Stimulated activated naive CD8-positive, alpha-beta T cell treated with anti-CD3 and anti-CD28 coated beads, Interleukin-15, amount 100 ng/mL, for 72 hours (primary cell): ENCODE measurements at places on chromosomes 13 and 19.

GRCh38 chr13:99312493-99312883, 5.3 kb upstream of the GPR183 start:
- DNase-seq = no peak

GRCh38 chr13:70430256-70430655, 322.0 kb upstream of the KLHL1 start:
- no peak for DNase-seq

- DNase-seq = peak; percentile 61
These were observed 12.7 kb downstream of the NPAS1 start for GRCh38 chr19:47032171-47032811.

- DNase-seq = no peak
These were observed 131.6 kb downstream of the SOX1 start for GRCh38 chr13:112198396-112199010.

DNA sequence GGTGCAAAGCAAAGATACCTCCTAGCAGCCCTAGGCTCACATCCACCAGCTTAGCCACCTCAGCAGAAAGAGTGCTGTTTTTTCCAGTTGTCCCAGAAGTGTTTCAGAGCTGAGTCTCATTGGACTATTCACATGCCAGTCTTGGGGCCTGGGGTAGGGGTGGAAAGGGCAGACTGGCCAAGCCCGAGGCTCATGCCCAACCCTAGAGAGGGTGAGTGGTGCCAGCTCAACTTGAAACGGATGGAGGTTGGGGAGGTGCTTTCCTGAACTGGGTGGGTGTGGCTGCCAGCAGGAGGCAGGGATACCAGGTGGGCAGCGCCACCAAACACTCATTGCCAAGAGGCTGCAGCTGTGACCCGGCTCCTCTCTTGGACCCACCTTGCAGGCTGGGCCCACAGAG, 116.9 kb downstream of the DPF1 start:
- DNase-seq = no peak

DNA sequence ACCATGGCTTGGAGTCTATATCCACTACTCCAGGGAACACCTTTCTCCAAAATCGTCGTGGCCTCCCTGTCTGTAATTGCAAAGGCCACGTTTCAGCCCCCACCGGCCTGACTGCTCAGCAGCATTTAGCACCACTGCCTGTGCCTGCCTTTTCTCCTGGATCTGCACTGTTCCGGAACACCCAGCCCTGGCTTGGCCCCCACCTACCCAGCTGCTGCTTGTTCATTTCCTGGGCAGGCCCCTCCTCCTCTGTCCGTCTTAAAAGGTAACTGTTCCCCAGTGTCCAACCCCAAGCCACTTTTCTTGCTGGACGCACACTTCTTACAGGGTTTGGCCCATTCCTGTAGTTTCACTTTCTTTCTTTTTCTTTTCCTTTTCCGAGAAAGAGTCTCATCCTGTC, 8.5 kb upstream of the SYT5 start:
- no peak for DNase-seq

GRCh38 chr13:98454389-98454881, 122.5 kb downstream of the STK24 start:
- no peak for DNase-seq

- no peak for DNase-seq
These were observed 6.8 kb downstream of the KATNAL1 start for GRCh38 chr13:30300596-30300995.

GRCh38 chr13:114115796-114116195, 16.6 kb downstream of the RASA3 start:
- DNase-seq = no peak

DNA sequence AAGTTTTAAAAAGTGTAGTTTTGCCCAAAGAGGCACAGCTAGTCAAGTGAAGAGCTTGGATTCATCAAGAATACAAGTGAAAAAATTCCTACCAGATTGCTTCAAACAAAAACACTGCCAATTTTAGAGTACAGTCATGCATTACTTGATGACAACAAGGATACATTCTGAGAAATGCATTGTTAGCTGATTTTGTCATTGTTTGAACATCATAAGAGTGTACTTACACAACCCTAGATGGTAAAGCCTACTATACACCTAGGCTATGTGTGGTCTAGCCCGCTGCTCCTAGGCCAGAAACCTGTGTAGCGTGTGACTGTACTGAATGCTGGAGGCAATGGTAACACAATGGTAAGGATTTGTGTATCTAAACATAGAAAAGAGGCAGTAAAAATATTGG, 41.1 kb downstream of the TMTC4 start:
- no peak for DNase-seq

GRCh38 chr13:53848366-53848961, 819.9 kb downstream of the OLFM4 start:
- DNase-seq = no peak

DNA sequence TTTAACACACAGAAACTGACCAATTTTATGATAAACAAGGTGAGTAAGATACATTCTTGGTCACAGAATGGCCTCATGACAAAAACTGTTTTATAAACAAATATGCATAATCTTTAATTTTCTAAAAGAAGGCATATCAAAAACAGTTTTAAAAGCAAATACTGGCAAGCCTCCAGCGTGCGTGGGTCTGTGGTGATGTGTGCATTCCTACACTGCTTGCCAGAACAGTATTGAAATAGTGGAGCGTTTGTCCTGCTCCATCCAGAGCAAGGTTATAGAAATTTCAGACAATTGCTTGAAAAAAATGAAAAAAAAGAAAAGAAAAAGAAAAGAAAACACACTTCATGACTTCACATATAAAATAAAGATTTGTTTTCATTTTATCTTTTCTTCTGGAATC, 140.9 kb downstream of the MZT1 start:
- DNase-seq = no peak

- no peak for DNase-seq
These were observed 277.2 kb downstream of the SUCLA2 start for GRCh38 chr13:47723898-47724297.

- no peak for DNase-seq
These were observed 33.0 kb upstream of the ZNF808 start for GRCh38 chr19:52494518-52494917.

- no peak for DNase-seq
These were observed 96.1 kb upstream of the MBNL2 start for GRCh38 chr13:97125810-97126738.

GRCh38 chr19:51098365-51099046, 9.7 kb downstream of the CTU1 start:
- DNase-seq = no peak

GRCh38 chr13:113461022-113461751, 7.9 kb upstream of the ADPRHL1 start:
- DNase-seq = no peak

DNA sequence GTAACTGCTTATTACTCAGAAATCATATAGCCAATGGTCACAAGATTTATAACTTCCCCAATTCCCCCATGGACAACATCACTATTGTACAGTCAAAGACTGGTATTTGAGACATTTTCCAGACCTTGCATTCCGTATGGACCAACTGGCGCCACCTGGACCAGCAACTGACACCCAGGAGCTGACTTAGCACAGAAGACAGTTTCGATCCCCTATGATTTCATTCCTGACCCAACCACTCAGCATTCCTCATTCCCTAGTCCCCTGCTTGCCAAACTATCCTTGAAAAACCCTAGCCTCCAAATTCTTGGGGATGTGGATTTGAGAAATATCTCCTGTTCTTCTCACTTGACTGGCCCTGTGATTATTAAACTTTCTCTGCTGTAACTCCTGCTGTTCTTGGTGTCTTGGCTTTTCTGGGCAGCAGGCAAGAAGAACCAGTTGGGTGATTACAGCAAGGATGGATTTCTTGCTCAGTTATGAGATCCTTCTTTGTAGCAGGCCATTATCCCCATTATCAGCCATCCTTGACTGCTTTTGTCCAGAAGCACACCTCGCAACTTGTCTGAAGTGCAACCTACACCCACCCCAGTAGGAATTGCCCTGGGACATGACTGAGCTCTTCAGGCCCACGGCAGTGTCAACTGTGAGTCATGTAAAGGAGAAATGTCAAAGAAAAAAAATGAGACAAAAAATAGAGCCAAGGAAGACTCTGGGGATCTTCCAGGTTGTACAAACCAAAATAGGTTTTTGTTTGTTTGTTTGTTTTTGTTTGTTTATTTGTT, 13.7 kb upstream of the MAP3K10 start:
- no peak for DNase-seq
